Left renal cortex interstitium (tissue), 4 donors: ENCODE measurements at places on chromosomes 4 and X.

DNA sequence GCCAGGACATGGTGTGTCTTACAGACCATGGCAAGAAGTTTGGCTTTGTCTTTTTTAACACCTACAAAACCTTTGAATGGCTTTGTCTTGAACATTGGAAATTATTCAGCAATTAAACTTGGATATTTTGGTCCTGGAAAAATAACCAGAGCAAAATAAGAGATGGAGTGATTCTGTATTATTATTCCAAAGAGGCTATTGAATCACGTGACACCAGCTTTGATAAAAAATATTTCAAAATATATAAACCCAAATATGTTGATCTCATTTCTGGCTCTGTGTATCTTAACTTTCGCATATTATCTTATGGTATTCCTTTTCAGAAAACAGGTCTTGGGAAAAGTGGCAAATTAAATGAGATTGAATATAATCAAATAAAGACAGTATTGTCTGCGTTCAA lies 32.6 kb upstream of the GIMD1 start:
- DNase-seq: no peak

GRCh38 chr4:137934046-137934445 lies 308.1 kb downstream of the SLC7A11 start:
- DNase-seq: no peak

DNA sequence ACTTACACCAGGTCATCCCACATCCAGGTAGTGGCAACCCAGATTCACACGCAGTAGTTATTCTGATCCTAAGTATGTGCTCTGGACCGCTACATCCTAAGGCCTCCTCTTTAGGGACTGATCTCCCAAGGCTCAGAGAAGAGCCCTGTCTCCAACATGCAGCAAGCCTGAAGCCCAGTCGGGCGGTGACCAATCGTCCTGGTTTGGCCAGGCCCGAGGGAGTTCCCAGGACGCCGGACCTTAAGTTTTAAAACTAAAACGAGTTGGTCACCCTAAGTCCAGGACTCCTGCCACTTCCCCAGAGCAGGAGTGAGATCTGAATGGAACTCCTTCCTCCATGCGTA lies 385 bp downstream of the LYAR start:
- peak; percentile 34 for DNase-seq

DNA sequence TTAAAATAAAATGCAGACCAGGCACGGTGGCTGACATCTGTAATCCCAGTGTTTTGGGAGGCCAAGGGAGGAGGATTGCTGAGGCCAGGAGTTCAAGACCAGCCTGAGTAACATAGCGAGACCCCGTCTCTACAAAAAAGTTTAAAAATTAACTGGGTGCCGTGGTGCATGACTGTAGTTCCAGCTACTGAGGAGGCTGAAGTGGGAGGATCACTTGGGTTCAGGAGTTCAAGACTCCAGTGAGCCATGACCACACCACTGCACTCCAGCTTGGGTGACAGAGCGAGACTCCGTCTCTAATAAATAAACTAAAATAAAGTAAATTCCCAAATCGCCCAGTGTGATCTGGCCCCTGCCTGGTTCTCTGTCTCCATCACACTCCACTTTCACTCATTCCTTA lies 43.7 kb downstream of the TENM3 start:
- no peak for DNase-seq

DNA sequence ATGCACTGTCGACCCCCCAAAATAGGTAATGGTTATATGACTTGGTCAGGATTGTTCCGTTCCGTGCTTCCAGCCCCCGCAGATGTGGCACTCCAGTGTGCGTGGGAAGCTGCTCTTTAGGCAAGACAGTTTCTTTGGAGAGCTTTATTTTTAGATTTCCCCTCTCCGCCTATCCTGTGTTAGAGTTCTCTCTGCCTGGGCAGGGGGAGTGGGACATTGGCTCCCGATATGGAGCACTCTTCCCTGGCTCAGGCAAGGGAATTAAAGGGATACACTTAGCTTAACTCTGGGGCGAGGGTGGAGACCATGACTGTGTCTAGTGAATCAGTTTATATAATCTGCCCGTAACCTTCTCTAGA lies 36.0 kb downstream of the DLG3 start:
- DNase-seq: no peak

DNA sequence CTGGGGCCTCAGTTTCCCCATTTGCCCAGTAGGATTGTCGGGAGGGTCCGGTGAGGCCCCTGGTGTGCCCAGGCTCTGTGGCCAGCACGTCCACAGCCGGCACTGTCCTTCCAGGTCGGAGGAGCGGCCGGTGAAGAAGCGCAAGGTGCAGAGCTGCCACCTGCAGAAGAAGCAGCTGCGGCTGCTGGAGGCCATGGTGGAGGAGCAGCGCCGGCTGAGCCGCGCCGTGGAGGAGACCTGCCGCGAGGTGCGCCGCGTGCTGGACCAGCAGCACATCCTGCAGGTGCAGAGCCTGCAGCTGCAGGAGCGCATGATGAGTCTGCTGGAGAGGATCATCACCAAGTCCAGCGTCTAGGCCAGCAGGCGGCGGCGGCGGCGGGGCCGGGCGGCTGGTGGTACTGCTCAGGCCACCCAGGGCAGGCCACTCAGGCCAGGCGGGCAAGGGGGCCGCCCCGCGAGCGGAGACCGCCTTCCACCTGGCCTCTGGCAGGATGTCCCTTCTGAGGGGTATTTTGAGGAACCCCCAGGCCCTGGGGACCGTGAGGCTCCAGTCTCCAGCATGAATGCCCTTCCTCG lies 6.7 kb downstream of the MSANTD1 start:
- no peak for DNase-seq

- DNase-seq: no peak
Observed at GRCh38 chrX:67614423-67614822, 70.6 kb downstream of the AR start.

GRCh38 chrX:2147928-2148327 lies 352.8 kb downstream of the DHRSX start:
- no peak for DNase-seq

DNA sequence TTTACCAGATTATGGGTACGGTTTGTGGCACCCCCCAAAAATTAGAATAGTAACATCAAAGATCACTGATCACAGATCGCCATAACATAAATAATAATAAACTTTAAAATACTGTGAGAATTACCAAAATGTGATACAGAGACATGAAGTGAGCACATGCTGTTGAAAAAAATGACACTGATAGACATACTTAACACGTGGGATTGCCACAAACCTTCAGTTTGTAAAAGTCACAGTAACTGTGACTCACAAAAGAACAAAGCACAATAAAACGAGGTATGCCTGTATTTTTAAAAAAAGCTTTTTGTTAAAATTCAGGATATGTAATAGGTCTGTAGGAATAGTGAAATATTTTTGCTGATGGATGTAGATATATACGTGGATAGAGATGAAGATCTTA lies 93.4 kb downstream of the TET2 start:
- DNase-seq: no peak

- no peak for DNase-seq
Observed at GRCh38 chrX:55357236-55357635, 92.5 kb upstream of the PAGE3 start.

DNA sequence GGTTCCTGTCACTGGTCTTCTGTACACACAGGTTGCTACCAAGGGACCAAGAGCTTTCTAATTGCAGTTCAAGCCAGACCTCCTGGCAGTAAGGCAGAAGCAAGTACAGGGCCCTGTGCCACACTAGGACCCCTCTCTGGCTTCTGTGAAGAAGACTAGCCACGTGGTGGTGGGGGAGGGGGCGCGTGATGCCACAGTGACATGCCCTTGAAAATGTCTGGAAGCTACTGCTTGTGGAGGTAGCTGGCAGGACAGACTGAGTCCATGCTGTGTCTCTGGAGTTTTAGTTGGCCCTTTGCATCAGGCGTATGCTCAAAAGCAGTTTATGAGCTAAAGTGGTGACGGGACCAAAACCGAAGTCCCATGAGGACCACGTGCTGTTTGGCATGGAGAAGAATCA lies 50.9 kb downstream of the RTL5 start:
- no peak for DNase-seq

- no peak for DNase-seq
Observed at GRCh38 chr4:19473569-19473968, 778.1 kb upstream of the SLIT2 start.

DNA sequence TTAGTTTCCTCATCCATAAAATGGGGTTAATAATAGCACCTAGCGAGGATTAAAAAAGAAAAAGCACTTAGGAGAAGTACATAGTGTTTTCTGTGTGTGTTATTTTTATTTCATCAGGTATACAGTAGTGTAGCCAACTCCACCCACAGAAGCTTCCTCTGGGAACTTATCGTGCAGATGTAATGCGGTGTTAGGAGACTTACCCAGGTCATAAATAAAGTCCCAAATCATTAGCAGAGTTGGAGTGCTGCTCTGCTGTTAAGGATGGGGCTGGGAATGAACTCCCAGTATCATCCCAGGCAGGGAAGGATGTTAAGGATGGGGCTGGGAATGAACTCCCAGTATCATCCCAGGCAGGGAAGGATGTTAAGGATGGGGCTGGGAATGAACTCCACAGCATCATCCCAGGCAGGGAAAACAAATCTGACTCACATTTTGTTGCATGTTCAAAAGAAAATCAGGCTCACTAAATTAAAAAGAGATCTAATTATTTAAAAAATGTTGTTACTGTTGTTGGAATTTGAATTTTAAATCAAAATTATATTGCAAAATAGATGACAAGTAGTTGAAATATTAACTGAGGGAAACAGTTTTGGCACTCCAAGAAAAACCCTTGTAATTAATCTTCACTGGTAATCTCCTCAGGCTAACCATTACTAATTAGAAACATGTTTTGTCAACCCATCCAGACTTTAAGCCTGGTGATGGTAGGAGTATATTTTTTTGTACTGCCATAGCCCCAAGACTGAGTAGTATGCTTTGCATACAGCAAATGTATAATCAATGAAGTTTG lies 10.2 kb upstream of the SFRP2 start:
- DNase-seq: no peak
